ENCODE measurements at places on chromosomes 13 and 19.

DNA sequence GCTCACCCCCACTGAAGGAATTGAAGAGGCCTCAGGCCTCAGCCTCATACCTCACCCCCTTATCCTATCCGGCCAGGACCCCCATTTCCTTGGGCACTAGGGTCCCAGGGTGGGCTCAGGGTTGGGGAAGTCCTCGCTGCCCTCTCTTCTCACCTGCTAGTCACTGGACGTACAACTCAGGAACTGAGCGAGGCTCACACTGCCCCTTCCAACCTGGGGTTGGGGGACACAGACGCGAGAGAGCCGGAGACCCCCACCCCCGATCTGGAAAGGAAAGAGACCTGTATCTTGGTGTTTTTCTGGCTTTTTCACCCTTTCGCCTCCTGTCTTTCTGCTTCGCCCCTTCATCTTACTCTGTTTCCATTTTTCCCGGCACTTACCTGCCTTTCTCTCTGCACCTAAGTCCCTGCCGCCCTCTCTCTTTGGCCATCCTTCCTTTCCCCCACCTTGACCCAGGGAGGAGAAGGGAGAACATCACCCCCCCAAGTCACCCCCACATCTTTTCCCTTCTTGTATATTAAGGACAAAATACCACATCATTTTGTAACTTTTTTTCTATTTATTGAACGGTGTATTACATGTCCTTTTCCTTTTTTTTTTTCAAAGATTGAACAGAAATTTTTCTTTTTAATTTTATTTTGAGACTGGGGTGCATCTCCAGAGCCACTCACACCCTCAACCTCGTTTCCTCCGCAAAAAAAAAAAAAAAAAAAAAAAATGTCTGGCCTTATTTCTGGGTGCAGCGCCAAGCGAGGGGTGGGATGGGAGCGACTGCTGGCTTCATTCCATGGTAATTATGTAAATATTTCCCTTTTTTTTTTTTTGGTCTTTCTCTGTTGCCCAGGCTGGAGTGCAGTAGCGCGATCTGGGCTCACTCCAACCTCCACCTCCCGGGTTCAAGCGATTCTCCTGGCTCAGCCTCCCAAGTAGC, 36.6 kb downstream of the ZSWIM4 start:
- DNase-seq: no peak

- no peak for DNase-seq
These were observed 69.2 kb upstream of the TM9SF2 start for GRCh38 chr13:99431927-99432608.

GRCh38 chr13:46759846-46760245, 37.1 kb downstream of the ESD start:
- no peak for DNase-seq

GRCh38 chr19:44002212-44002565, 568 bp upstream of the ZNF230 start:
- DNase-seq: no peak

DNA sequence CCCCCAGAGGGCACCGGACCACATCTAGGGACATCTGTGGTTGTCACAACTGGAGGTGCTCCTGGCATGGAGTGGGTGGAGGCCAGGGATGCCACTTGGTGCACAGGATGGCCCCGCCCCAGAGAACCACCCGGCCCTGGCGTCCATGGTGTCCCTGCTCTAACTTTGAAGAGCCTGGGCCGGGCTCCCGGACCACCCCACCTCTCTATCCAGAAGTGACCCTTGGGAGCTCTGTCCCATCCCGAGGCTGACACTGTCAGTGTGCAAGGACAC, 22.9 kb upstream of the MYDGF start:
- DNase-seq: no peak

GRCh38 chr19:8585894-8586750, 8.9 kb upstream of the MYO1F start:
- peak; percentile 1 for DNase-seq

DNA sequence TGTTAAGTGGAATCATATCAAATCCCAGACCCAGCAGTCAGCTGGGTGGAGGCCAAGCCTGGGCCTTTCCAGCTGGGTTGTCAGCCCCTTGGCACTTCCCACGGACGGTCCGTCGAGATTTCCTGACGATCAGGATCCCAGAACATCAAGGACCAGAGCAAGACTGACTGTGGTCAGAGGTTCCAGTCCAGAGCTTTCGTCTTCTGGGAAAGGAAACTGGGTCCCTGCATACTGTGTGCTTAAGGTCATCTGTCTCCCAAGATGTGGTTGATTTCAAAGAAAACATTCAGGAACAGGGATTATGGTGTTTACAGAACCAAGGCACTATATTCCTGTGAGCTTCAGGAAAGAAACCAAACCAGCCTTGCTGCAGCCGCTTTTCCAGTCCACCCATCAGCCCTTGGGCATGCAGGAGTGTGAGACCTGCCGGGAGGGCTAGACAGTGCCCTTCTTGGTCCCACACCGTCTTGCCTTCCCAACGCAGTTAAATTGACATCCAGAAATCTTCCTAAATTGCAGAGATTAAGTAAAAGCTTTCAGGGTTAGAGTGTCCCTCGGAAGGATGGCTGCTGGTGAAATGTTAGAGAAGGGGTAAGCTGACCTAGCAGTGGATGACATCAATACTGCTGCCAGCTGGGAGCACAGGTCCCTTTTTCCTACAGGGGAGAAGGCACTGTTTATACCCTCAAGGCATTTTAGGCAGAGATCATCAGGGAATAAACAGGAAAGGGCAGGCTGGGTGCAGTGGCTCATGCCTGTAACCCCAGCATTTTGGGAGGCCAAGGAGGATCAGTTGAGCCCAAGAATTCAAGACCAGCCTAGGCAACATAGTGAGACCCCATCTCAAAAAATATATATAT, 5.0 kb upstream of the C19orf33 start:
- DNase-seq: no peak

- DNase-seq: no peak
These were observed 7.3 kb downstream of the SGTA start for GRCh38 chr19:2775556-2776430.

DNA sequence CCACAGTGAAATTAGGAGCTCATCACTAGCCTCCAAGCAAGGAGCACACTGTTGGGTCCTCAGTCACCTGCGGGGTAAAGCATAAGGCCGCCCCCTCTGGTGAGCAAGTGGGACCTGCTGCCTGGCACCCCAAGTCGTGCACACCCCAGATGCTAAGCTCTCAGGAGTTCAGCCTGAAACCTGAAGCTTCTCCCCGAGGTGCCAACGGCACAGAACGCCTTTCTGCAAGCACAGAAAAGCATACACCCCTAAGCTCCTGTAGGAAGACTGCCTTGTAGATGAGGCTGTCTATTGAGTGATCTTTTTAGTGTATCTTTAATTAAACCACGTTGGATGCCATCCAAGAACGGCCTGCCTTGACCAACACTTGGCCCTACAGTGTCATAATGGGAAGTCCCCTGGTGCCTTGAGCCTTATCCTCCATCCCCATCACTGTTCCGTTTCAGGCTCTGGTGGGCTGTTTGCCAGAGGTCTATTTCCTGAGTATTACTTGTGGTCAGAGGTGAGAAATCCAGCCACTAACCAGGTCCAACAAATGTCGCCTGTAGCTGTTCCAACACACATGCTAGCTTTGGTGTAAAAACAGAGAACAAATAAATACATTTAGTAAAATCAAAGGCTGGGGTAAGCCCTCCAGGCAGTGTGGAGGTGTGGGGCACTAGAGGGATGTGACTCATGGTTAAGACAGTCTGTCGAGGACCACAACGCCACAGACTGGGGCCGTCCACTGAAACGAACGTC, 44.8 kb downstream of the C13orf42 start:
- no peak for DNase-seq

GRCh38 chr19:34241513-34242337, 12.6 kb upstream of the GARRE1 start:
- peak; percentile 35 for DNase-seq

Measured in NCI-H2107 (cell line).